ENCODE measurements at places on chromosomes 2 and 18.

GRCh38 chr2:109117780-109118179, 11.2 kb upstream of the SH3RF3 start:
- DNase-seq: no peak

DNA sequence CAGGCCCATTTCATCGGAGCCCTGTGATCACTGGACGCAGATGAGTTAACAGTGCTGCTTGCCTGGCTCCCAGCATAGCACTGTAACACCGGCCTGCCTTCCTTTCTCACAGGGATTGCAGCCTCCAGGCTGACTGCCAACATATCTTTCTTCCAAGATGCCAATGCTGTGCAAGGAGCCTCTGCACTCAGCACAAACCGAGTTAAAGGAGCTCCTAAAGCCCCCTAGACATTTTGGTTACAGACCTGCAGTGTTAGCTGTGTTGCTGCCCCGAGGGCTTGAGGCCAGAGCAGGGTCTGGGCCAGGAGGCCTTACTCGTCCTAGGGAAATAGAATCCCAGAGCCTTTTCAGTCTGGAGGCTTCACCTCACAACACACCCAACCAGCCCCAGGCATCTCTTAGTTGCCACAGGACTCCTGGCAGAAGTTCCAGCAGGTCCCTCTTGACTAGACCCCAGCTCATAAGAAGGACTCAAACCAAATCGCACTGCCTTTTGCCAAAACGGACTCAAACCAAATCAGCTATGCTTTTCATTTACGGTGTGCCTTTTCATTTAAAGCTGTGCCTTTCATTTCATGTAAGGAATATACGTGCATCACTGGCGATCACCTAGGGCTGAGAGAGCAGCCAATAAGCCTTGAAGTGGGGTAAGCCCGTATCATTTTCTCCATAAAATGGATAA, 58.4 kb upstream of the EML4 start:
- DNase-seq: no peak

DNA sequence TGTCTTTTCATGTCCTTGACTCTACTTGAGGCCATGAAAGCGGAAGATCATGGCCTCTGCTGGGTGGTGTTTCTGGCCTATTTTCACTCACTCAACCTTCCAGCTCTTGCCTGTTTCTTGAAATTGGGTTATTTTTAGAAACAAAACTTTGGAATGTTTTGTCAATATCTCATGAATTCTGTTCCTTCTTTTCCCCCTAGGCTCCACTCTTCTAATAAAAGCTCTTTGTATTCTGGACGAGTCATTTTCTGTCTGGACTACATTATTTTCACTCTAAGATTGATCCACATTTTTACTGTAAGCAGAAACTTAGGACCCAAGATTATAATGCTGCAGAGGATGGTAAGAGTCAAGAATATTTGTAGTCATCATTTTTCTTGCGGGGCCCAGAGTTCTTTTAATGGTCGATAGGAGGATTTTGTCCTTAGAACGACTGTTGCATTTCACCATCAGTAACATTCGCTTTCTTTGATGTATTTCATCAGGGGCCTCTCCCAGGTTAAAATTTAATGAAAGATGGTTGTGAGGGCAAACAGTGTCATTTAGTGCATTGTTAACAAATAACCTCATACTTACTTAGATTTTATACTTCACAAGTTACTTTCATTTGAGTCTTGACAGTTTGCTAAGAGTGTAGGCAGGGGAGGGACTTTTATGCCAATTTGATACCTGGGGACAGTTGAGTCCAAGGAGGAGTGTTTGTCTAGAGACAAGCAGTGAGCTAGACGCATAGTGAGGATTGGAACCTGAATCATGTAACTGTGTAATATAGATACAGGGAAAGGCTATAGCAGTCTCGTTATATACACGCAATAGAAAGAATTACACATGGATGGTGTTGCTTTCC, 64.6 kb downstream of the TRPM8 start:
- no peak for DNase-seq

GRCh38 chr18:49072524-49072934, 121.8 kb upstream of the SMAD7 start:
- no peak for DNase-seq

GRCh38 chr2:202337706-202338346, 38.3 kb upstream of the BMPR2 start:
- no peak for DNase-seq

GRCh38 chr2:164840458-164840929, 1.1 kb downstream of the COBLL1 start:
- DNase-seq: no peak

DNA sequence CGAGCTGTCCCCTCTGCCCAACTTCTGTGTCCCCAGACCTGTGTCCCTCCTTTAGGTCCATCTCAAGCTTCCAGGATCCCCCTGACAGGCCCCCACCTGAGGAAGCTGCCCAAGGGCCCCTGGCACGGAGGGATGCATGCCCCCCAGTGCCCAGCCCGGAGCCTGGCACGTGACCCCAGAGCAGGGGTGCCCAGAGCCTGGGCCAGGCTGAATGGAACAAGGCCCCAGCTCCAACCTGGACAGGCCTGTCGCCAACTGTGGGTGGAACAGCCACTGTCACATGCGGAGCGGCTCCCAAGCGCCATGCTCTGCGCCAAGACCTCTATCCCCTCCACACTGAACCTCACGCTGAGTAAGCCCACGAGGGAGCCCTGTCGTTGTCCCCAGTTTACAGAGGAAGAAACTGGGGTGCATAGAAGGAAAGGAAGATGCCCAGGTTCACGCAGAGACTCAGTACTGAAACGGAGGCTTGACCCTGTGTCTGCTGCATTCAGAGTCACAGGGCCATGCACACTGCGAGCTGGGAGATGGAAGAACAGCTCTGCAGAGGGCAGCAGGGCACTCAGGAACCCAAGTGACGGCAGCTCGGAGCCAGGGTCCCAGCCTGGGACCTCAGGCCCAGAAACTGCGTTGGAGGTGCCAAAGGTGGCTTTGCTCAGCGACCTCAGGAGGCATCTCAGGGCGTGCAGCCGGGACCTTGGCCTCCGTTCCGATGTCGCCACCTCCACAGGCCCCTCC, 5.5 kb upstream of the ECEL1 start:
- DNase-seq: no peak

DNA sequence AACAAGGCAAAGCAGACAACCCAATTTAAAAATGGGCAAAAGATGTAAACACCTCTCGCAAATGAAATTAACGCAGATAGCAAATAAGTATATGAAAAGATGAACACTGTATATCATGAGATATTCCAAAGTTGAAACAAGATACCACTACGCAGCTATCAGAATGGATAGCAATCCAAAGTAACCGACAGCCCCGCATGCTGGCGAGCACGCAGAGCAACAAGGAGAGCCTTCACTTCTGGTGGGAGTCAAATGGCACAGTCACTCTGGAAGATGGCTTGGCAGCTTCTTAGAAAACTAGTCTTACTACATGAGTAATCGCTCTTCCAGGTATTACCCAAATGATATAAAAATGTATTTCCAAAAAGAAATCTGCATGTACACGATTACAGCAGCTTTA, 1.4 kb downstream of the NDUFA10 start:
- DNase-seq: no peak

GRCh38 chr18:8800876-8801262, 95.5 kb downstream of the MTCL1 start:
- DNase-seq: no peak

DNA sequence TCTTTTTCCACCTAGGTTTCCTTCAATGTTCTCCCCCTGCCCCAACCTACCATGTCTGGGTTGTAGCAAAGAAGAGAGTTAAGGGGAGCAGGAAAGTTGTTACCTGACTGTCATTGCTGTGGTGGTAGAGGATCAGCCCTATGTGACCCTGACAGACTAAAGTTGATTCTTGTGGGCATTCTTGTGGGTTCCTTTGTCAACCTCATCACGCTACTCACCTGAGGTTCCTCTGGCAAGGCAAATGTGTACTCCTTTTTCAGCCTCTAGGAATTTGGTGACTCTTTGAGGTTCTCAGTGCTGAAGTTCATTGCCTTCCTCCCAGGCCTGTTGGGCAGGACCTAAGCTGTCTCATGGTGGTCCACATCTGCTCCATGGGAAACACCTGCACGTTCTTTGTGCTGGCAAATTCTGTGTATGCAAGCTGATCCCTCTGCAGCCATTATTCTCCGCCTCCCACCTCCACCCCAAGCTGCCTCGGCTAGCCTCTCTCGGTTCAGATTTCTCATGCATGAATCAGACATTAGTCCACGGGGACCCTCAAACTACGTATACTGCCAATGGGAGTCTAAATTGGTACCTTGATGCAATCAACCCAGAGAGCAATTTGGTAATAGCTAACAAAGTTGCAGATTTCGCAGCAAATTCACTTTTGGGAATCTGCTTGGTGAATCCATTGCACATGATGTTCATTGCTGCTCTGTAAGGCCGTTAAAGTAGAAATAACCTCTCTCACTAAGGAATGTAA, 1.5 kb upstream of the GMCL1 start:
- DNase-seq: no peak

GRCh38 chr2:238103465-238104225, 3.5 kb downstream of the ESPNL start:
- no peak for DNase-seq

- no peak for DNase-seq
These were observed 2.6 kb downstream of the ADCYAP1 start for GRCh38 chr18:907115-907884.

DNA sequence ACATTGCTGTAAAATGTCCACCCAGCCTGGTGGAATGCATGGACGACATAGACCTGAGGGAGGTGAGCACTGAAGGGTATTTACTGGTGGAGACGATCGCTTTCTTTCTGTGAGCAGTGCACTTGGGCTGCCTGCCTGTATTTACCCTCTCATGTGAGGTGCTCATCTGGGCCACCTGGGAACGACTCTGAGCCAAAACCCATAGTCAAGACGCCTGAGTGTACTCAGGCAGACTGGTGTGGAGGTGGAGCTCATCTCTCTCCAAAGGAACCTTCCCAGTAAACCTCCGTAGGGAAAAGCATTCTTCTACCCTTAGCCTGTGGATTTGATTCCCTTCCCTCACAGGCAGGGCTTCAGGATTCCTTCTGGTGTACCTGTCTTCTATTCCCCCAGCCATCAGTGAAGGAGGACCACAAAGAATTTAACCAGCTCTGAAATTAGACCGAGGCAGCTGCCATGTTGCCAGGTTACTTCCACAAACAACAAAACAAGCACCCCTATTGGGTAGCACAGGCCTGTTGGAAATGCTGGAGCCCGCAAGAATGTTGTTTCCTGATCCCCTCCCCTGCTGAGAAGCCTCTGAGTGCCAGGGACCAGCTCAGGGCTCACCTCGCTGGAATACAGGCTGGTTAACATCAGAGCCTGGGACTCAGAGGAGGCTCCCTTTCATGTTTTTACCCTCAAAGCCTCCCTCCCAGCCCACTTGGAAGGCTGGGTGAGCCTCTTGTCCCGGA, 47.5 kb upstream of the TXNDC2 start:
- no peak for DNase-seq

- no peak for DNase-seq
These were observed 65.5 kb downstream of the COMMD1 start for GRCh38 chr2:61970807-61971556.

DNA sequence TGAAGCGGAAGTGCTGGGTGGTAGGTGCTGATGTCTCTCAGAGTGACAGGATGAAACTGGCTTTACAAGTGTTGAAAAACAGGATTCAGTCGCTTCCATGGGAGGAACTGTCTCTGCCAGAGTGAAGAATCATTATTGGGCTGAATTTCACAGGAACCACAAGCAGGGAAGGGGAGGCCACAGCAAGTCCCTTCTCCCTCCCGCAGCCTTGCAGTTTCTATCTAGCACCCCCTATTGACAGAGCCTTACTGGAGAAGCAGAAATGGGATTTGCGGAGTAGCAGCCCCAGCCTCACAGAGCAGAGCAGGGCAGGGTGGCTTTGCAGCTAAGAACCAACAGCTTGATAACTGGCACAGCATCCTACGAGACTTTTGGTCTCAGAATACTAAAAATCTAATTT, 33.3 kb upstream of the RMP24 start:
- DNase-seq: no peak

DNA sequence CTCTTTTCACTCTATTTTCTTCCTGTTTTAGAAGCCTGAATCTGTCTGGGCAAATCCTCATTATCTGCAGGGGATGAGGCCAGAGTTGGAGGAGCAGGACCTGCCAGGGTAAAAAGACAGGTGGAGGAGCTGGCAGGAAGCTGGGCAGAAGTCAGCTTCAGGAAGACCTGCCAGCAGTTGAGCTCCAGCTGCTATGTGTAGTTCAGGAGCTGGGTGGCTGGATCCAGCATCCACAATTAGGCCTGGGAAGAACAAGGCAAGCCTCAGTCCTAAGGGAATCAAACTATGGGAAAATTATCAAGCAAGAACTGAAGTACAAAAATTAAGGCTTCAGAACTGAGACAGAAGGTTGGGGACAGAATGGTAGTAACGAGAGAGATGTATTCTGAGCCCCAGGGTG, 174.0 kb downstream of the MREG start:
- DNase-seq: no peak

DNA sequence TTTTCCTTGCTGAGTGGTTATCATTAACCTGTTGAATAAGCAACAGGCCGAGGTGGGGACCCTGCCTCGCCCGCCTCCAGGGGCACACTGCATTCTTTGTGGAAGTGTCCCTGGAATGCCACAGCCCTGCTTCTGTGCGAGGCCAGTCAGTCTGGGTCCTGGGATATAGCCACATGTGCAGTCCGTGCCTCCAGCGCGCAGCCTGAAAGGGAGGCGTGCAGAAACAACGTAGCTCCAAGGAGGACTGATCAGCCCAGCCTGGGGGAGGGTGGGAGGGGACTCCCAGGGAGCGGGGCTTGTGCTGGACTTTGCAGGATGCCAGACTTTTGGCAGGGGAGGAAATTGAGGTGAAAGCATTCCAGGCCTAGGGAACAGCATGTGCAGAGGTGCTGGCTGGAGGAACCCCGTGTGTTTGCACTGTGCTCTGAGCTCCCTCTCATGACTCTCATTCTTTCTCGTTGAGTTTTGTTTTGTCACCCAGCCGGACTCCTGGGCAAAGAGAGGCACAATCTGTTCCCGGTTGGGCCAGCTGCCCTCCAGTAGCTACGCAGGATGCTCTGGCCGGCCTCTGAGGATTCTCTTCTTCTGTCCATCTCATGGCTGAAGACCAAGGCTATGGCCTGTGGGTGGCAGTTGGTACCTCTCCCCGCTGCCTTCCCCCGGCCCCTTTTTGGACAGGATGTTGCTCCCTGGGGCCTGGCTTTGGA, 39.7 kb downstream of the HPCAL1 start:
- DNase-seq: no peak

DNA sequence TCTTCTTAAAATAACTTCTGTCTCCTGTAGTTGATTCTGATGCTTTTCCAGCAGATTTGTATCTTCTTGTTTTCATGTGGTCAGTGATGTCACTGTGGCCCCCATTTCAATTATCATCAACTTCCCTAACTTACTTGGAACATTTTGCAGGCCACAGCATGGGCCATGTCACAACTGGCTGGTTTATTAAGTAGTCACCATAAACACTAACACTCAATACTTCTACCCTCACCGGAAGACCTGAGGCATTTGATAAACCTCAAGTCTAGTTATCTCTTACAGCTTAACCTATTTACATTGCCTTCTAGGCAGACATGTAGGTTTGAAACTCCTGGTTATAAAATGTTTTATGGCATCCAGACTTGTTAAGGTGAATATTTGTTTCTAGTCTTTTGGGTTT, 37.4 kb upstream of the PROKR1 start:
- no peak for DNase-seq

- no peak for DNase-seq
These were observed 79.4 kb upstream of the FOSL2 start for GRCh38 chr2:28313220-28313784.

Measured in activated CD8-positive, alpha-beta memory T cell treated with anti-CD3 and anti-CD28 coated beads for 48 hours (primary cell).